NCI-H1694 treated with DMSO at 0.1 percent for 48 hours (cell line): ENCODE measurements at places on chromosomes 6 and 20.
A peak's percentile ranks its signal among the peaks of the same experiment; 100 is the strongest.

- DNase-seq = no peak
Observed at GRCh38 chr6:137967689-137968454, 100.8 kb downstream of the TNFAIP3 start.

DNA sequence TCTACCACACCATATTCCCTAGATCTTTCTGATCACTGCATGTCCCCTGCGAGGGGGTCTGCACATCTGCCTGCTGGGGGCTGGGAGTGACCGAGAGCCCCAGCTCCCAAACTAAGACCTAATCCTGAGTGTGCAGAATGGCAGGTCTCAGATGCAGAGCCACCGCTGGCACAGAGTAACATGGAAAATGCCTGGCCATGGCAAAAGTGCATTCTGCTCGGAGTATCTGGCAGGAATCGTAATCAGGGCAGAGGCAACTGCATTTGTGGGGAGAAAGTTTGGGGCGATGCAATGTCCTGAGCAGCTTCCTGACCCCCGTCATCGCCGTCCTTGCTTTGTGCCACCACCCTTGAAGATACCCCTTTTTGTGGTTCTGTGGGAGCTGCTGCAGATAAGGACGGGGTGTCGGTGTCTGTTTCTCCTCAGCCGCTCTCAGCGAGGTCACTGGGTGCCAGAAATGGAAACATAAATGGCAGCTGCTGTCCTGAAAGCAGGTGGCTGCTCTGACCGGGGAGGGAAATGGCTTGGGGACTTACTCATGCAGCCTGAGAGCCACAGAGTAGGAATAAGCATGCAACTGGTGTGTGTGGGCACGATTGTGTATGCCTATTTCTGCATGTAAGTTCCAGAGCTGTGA lies 157.9 kb downstream of the LY86 start:
- no peak for DNase-seq

GRCh38 chr6:28211840-28212509 lies 13.1 kb upstream of the ZSCAN9 start:
- no peak for DNase-seq

GRCh38 chr6:87944541-87944954 lies 103.1 kb upstream of the SPACA1 start:
- peak; percentile 59 for DNase-seq

- DNase-seq = no peak
Observed at GRCh38 chr20:49649672-49650071, 64.0 kb downstream of the B4GALT5 start.

DNA sequence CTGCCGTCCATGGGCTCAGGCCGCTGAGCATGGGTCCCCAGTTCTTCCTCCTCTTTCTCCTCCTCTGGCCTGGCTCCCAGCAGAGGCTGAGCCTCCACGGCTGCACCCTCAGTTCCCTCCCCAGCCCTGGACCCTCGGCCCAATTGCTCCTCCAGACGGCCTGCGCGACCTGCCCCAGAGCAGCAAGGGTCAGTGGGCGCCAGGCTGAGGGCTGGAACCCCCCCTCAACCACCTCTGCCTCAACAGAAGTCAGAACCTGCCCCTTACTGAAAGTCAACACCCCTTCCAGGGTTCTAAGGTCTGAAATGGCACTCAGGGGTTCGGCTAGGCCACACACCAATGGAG lies 15.9 kb upstream of the SPAG4 start:
- DNase-seq = no peak
